ENCODE measurements at places on chromosomes 1 and 21. TPM values are rescaled to one million over a fixed set of nuclear protein-coding genes. Genes with fewer than 3 reads are reported as not detected.

- peak; percentile 6 for DNase-seq
Observed at GRCh38 chr1:54926970-54927369, 40.0 kb upstream of the DHCR24 start.

DNA sequence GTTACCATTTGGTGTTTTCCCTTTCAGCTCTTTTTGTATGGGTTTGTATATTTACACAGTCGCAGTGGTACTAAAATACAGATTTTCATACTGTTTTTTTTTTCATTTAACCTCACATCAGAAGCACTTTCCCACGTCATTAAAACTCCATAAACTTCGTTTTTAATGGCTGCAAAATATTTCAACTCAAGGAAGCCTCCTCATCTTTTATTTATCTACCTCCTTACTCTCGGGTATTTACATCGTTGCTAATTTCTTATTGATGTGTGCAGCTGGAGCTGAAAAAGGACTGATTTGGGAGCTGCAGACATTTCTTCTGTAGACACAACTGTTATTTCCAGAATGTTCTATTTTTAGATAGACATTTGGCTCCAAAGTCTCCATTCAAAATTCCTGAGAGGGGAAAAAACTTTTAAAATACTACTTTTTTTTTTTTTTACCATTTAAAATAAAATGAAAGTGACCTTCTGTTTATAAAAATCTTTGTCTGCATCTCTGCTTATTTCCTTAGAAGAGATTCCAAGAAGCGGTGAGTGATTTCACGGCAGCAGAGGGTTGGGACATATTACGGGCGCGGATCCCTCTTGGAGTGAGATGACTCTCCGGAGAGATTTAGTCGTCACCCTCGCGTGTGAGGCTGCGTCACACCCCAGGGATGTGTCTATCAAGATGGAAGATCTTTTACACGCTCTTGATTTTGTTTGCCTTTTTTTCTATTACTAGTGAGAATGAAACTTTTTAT, 10.1 kb downstream of the RUNX3 start:
- DNase-seq, result peak; percentile 48

- no peak for DNase-seq
Observed at GRCh38 chr1:109793089-109793485, 29.4 kb upstream of the EPS8L3 start.

- DNase-seq, result no peak
Observed at GRCh38 chr1:57407928-57408327, 15.9 kb downstream of the DAB1 start.

DNA sequence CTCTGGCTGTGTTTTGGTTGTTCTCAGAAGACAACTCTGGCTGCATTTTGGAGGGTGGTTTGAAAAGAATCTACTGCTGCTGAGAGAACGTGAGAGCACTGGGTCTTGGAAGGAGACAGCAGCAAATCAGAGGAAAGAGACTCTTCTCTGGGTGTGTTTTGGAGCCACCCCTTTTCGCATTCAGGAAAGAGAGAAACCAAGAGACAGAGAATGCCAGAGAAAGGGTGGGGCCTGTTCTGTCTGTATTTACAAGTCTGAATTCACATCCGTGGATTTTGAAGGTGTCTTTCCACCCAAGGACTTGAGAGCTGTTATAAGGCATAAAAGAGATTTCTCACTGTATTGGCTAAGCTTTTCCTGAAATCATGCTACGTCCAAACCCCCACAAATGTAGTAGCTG, 187.2 kb downstream of the C1orf94 start:
- no peak for DNase-seq

GRCh38 chr1:230052018-230052417, 15.0 kb upstream of the GALNT2 start:
- no peak for DNase-seq

GRCh38 chr1:24297187-24297851, 21.8 kb upstream of the GRHL3 start:
- no peak for DNase-seq

DNA sequence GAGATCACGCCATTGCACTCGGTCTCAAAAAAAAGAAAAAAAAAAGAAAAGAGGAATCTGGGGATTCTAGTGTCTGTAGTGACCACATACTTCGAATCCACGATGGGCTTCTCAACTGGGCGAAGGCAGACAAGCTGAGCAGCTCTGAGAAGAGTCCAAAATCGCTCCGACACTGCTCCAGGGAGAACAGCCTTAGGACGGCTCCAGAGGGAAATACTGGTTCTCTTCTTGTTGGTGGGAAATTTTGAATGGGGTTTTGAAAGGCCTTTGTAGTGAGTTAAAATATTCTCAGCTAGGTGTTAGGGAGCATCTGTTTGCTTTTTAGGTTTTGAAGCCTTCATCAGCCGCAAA, 18.3 kb upstream of the HJV start:
- DNase-seq, result no peak

GRCh38 chr21:37459575-37459974, 93.0 kb downstream of the DYRK1A start:
- DNase-seq, result peak; percentile 57

- no peak for DNase-seq
Observed at GRCh38 chr1:205989786-205990185, 13.4 kb downstream of the RAB7B start.

- no peak for DNase-seq
Observed at GRCh38 chr21:31255896-31256295, 88.2 kb downstream of the TIAM1 start.

DNA sequence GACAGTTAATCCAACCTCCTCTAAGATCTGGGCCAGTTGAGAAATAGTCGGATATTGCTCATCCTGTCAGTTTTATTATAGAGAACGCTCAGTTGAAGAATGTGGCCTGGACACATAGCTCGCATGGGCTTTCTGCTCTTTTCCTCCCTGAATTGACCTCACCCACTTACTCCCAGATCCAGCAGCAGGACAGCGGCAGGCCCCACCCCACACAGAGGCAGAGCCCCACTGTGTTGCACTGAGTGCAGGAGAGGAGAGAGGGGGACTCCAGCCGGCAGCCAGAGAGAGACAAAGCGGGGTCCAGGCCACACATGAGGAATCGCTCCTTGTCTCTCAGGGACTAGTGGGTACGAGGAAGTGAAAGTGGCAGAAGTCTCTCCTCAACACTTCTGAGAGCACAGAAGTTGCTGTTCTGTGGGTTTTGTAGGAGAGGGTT, 78.6 kb downstream of the LAMC1 start:
- DNase-seq, result no peak

DNA sequence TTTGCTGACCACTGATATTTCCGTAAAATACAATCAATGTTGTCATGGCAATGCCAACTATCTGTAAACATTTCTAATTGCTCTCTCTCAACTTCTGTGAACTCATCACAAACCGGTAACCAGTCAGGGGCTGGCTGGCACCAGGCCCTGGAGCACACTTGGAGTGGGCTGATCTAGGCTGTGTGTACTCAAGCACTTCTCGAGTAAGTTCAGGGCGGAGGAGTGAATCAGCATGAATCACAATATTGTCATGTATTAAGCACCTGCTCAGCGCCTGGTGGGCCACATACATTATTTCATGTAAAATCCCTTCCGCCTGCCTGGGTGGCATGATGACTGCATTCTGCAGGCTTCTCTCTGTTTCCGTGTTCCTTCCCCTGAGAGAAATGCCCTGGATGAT, 212.4 kb downstream of the FOXD2 start:
- DNase-seq, result peak; percentile 74

DNA sequence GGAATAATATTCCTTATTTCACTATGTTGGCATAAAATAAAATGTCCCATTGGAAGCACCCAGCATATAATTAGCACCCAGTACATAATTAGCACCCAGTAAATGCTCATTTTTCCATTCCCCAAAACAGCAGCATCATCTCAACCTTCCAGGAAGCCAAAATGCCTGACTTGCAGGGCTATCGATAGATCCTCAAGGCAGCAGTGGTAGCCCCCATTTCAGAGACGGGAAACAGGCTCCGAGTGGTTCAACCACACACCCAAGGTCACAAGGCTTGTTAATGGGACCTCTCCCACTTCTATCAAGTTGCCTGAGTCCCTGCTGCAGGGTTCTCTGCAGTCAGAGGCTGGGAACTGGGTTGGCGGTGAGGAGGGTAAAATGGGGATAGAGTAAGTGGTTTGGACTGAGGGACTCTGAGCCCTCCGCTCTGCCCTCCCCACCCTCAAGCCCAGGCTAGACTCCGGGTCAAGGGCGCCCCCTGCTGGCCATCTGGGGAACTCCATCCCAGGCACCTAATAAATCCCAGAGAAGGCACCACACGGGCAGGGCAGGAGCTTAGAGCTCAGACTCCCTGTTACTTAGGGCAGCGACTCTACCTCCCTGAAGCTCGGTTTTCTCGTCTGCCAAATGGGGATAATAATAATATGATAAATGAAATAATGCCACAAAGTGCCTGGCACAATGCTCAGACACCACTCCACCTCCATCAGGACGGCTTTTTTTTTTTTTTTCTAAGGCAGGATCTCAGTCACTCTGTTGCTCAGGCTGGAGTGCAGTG, 21.9 kb upstream of the LAPTM5 start:
- peak; percentile 46 for DNase-seq

DNA sequence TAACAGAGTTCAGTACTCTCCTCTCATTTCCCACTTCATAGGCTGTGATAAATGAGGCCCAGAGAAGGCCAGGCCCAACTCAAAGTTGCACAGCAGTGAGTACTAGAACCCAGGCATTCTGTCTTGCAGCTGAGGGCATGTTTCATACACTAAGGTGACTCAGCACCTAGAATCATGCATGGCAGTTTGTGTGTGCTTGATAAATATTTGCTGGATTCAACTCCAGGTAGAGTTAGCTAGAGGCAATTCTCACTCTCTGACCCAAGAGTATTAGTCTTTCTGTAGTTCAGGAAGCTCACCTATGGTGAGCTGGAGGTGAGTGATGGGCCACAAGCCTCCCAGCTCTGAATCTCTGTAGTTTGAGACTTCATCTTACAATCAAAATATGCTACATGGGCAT, 10.7 kb downstream of the NKAIN1 start:
- DNase-seq, result no peak

DNA sequence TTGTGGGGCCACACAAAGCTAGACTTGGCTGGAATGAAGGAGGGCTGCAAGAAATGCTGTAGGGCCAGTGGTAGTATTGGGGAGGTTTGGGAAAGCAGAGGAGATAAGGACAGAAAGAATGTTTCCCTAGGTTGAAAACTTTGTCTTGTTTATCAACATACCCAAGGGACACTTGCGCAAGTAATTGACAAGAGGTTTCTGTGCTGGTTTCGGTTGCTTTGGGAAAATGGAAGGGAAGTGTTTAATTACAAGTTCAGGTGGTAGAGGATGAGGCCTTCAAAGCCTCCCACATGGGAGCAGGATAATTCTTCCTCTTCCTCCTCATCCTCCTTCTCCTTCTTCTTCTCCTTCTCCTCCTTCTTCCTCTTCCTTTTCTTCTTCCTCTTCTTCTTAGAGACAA, 182.1 kb upstream of the LMO4 start:
- DNase-seq, result no peak

DNA sequence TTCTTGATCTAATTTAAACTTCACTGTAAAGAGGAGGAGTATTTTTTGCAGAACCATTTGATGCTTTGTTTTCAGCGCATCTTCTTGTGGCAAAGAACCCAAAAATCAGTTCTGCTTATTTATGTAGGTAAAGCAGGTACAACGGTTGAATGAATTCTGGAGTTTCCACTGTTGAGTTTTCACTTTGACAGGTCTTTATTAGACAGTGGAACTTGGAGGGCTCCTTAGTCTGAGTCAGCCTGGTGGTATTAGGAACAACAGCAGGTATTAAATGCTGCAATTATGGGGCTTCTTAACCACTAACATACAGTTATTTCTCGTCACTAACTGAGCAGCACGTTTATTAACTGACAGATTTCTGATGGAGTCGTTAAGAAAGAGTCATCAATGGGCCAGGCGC, 1.2 kb downstream of the LRIG2 start:
- no peak for DNase-seq

- DNase-seq, result no peak
Observed at GRCh38 chr1:24301785-24302175, 17.4 kb upstream of the GRHL3 start.

DNA sequence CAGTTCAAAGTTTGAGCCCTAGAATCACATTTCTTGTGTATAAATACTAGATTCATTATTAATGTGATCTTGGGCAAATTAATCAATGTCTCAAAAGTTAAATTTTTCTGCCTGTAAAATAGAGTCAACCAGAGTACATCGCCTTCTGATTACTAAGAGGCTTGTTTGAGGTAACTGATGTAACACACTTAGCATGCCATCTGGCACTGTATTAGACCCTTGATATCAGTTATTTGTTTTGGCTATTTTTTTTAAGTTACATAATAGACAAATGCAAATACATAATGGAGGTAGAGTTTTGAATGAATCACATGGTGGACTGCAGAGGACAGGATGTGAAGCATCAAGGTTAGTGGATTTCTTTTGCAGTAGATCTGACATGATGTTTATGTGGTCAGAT, 298.4 kb downstream of the ADGRL2 start:
- DNase-seq, result no peak

DNA sequence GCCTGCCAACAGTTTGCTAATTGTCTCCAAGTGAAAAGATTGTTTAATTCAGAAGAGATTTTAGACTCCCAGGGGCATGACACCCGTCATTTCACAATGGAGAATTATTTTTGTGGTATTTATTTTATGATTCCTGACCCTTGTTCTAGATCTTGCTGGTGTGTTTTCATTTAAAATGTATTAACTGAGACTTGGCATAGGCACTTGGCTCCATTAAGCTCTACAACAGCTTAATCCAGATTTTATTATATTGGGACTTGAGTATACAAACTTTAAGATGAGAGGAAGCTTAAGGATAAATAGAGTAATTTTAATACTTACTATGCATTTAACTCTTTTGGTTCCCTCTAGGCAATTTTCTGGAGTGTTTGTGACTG, 101.3 kb upstream of the KCNE2 start:
- no peak for DNase-seq

- DNase-seq, result no peak
Observed at GRCh38 chr1:17561247-17561548, 21.7 kb downstream of the ARHGEF10L start.

The C1QC gene
- total RNA-seq, result not detected

The PLD5 gene
- not detected for total RNA-seq

The PFKL gene
- total RNA-seq, result 121 TPM

The ST6GALNAC5 gene
- total RNA-seq, result 2.0 TPM

The TEDDM1 gene
- not detected for total RNA-seq

The GCSAML gene
- total RNA-seq, result not detected

The SHE gene
- total RNA-seq, result not detected

Data from HFFc6 (cell line).